NCI-H1694 treated with DMSO at 0.1 percent for 48 hours (cell line): ENCODE measurements at places on chromosomes 2 and 18.

DNA sequence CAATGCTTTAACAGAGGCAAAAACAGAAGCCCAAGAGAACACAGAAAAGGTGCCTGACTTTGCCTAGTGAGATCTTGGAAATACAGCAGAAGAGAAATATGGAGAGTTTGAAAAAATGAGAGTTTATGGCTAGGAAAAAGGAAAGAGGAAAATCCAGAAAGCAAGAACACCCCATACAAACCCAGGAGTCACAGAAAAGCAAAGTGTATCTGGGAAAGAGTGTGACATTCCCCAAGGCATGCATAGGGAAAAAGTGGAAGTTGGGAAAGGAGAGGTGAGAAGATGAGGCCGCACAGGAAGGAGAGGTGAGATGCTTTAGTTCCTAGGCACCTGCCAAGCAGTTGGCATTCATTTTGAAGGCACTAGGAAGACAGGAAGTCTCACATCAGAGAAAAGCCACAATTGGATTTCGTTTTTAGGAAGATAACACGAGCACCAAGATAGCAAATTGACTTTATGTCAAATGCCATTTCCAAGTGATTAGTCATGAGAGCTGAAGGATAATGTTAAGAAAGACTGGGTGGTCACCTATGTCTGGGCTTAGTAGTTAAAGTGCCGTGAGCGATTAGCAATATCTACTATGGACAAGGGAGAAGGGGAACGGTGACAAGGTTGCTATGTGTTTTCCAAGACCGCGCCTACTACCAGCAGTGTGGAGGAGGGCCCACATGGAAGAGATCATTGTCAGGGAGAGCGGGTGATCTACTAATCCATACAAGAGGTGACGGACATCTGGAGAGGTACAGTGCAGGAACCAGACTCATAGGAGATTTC, 224.1 kb upstream of the PARD3B start:
- DNase-seq: no peak

DNA sequence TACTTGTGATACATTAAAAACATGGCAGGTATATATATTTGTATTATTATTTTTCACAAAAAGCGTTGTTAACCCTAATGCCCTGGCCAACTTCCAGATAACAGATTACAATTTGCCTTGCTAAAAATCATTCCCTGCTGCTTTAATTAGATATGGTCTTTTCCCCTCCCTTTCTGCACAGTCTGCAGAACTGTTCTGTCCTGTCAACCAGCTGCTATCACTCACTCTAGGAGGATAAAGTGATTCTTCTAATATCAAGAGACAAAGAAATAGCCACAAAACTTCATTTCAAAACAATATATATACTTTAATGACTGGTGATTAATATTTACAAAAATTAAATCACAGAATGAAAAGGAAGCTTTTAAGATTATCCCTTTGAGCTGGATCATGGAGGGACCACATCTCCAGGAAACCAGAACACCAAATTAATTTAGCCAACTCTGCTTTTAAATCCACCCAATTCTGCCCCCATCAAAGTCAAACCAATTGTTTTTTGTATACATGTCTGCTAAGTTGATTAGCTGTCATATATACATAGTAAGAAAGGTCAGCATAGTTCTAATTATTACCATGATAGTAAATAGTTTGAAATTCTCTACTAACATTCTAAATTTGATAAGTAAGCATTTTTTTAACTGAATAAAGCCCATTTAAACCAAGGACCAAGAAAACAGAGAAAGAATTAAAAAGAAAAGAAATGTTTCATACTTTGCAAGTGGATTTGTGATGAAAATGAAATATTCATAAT, 55.7 kb downstream of the RND3 start:
- DNase-seq: peak; percentile 70

DNA sequence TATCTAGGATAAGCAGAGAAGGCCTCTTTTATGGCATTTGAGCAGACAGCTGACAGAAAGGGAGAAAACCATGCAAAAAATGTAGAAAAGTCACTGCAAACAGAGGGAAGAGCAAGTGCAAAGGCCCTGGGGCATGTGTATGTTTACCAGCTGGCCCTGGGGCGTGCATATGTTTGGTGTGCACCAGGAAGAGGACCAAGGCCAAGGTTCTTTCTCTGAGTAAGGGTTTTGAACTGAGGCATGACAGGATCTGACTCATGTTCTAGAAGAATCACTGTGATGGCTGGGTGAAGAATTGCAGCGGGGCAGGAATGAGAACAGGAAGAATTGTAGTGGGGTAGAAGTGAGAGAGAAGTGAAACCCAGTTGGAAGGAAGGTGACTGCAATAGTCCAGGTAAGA, 69.6 kb downstream of the STEAP3 start:
- no peak for DNase-seq

- DNase-seq: no peak
Measured at GRCh38 chr2:173606619-173607248, 252.1 kb downstream of the CDCA7 start.

GRCh38 chr2:33073018-33073417, 126.3 kb downstream of the LTBP1 start:
- DNase-seq: no peak

- no peak for DNase-seq
Measured at GRCh38 chr2:23519334-23519651, 134.3 kb downstream of the KLHL29 start.

DNA sequence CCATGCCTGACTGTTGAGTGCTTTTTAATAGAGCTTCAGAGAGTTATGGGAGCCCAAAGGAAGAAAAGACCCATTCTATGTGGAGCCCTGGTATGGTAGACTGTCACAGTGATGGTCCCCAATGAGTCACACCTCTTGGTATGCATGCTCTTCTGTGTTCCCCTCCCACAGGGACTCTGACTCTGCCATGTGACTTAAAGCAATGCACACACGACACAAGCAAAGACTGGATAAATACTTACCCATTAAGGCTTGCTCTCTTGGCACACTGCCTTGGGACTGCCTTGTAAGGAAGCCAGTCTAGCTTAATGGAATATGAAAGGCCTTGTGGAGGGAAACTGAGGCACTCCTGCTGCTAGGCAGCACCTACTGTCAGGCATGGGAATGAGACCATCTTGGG, 16.7 kb upstream of the DTNB start:
- no peak for DNase-seq

- DNase-seq: no peak
Measured at GRCh38 chr2:142981756-142982155, 104.3 kb downstream of the KYNU start.

DNA sequence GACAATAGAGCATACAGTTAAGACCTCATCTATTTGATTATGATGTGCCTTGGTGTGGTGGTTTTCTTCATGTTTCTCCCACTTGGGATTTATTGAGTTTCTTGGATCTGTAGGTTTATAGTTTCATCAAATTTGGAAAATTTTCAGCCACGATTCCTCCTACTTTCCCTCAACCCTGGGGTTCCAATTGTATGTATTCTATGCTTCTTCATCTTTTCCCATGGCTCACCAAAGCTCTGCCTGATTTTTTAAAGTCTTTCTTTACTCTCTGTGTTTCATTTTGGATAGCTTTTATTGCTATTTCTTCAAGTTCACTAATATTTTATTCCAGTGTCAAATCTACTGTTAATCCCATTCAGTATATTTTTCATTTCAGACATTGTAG, 132.7 kb downstream of the CTIF start:
- no peak for DNase-seq

GRCh38 chr2:145110668-145111356, 590.9 kb upstream of the ZEB2 start:
- DNase-seq: no peak

GRCh38 chr18:28690836-28691495, 514.0 kb upstream of the CDH2 start:
- no peak for DNase-seq

DNA sequence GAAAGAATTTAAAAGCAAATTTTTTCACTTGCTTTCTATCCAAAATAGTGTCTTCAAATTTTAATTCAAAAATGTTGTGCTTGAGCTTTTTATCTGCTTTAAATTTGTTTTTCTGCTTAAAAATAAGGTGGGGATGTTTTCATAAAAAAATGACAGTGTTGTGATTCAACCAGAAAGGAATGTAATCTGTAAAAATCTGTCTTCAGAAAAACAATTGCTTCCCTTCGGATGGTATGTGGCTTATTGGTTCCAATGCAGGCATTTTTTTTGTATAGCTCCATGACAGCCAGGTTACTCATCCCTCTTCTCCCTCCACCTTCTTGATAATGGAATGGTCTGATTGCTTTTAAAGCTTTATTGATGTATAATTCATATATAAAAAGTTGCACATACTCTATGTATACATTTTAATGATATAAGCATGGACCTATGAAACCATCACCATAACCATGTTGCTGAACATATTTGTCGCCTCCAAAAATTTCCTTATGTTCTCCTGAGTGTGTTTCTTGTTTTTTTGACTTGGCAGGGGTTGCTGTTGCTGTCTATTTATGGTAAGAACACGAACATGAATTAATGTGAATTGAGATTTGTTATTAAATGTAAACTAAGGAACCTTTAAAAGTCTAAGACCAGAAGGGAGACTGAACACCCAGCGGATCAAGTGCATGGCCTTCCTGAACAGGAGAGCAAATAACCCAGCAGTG, 363.7 kb upstream of the SPHKAP start:
- no peak for DNase-seq
